ENCODE measurements at places on chromosomes 1 and 21. TPM values are rescaled to one million over a fixed set of nuclear protein-coding genes. Genes with fewer than 3 reads are reported as not detected.
A peak's percentile ranks its signal among the peaks of the same experiment; 100 is the strongest.

Gene LRRC3
- 4.8 TPM for total RNA-seq

Gene DCLRE1B
- total RNA-seq = 8.0 TPM

Gene NUP133
- 45.6 TPM for total RNA-seq

DNA sequence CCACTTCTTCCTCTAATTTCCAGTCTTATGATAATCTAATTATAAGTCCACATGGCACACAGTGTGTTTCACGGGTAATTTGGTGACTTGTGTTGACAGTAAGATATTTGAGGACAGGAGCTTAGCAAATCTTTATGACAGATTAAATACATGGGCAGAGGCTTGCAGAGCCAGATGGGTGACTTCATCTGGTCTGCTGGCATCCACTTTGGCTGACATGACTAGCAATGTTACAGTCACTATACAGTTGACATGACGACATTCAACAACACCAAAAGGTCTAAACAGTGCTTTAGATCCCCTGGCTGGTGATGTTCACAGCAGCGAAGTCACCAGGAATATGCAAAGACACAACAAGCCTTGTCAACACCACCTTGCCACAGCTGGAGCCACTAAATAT, 147.2 kb downstream of the ETS2 start:
- no peaks in the 10 kb centered on the region for H3K36me3 ChIP-seq
- no peak overlapping the region for H3K27ac ChIP-seq
- DNase-seq = no peak

GRCh38 chr1:227728892-227729143, 6.3 kb downstream of the JMJD4 start:
- no peaks in the 10 kb centered on the region for H3K27me3 ChIP-seq
- no peak overlapping the region for H3K27ac ChIP-seq
- peak overlapping the region; percentile 52 for H3K4me3 ChIP-seq
- H3K4me1 ChIP-seq = peaks cover 45% of the 10 kb centered on the region
- H3K36me3 ChIP-seq = peaks cover 4% of the 10 kb centered on the region
